Stimulated activated CD4-positive, alpha-beta T cell treated with anti-CD3 and anti-CD28 coated beads, Interleukin-2, amount 100 ng/mL, for 48 hours (primary cell): ENCODE measurements at places on chromosomes 6 and 20.

- no peak for DNase-seq
Observed at GRCh38 chr6:56594699-56595098, 48.0 kb downstream of the DST start.

DNA sequence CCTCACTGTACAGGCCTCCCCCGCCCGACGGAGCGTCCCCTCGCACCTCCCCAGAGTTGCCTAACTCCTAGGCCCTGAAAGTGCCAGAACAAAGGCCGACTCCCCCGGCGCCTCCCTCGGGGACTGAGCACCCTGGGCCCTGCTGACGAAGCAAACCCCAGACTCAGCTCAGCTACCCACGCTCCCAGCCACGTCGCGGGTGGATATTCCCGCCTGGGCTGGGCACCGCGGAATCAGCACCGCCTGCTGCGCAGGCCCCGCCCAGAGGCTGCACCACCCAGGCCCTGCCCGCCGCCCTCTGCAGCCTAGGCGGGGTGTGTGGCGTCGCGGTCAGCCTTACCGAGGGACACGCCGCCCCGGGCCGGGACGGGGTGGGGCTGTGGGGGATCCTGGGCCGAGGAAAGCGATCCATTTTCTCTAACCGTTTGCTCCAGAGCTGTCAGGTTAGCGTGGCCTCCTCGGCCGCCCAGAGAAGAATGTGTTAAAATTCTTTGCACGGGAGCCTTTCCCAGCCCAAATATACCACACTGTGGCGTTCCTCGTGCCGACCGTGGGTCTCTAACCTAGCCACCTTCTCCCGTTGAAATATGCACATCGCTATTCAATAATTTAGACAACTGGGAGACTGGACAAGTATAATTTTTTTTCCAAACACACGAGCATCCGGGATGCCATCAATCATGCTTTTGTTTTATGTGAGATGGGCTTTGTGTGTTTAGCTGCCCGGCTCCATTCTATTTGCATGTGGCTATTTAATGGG, 31.4 kb downstream of the TFAP2A start:
- no peak for DNase-seq

GRCh38 chr6:16575655-16576054, 185.6 kb downstream of the ATXN1 start:
- DNase-seq = no peak

DNA sequence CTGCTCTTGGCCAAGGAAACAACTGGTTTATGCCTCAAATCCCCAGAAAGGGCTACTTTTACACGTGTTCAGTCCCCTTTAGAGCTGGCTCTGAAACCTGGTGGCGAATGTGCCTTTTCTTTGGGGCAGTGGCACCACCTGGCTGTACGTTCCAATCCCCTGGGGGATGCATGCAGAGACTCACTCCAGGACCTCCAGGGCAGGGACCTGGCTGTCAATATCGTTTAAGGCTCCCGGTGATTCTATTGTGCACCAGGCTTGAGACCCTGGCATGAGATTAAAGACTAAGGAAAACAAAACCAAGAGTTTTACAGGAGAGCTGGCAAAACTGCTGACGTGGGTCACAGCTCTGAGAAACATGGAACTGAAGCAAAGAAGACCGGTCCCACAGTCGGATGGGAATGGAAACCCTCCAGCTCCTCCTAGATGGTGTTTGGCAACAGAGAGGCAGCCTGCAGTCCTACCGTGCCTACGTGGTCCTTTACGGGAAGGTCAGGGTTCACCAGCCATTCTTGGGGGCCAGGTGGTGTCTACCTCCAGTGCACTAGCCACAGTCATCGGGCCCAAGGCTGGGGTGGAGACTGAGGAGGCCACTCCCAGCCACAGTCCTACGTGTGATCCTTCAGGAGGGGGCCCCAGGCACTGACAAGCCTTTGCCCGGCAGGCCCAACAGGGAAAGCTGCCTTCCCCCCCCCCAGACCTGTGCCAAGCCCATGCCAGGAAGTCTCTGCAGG, 203.3 kb upstream of the CST7 start:
- DNase-seq = no peak

GRCh38 chr6:3612341-3613041, 139.0 kb downstream of the PXDC1 start:
- no peak for DNase-seq

DNA sequence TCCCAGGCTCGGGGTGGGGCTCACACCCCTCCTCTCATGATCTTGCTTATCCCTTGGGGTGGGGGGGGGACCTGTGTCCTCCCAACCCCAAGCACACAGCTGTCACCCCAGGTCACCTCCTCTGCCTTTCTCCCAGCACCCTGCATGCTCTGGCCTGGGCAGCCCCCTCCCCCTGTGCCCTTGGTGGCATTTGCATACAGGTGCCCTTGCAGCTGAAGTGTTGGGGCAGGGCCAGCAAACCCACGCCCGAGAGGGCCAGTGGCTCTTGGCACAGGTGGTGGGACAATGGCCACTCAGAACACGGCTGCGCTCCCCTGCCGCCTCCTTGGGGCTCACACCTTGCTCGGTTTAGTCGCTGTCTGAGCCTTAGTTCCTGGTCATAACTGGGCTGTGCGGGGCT, 11.3 kb upstream of the MYT1 start:
- no peak for DNase-seq

GRCh38 chr6:44074439-44074812, 52.8 kb downstream of the MRPL14 start:
- DNase-seq = peak; percentile 65

- DNase-seq = no peak
Observed at GRCh38 chr6:98142839-98143238, 691.5 kb upstream of the POU3F2 start.

GRCh38 chr20:35150846-35151579, 3.9 kb upstream of the EDEM2 start:
- DNase-seq = no peak

GRCh38 chr6:154543628-154544027, 33.1 kb upstream of the CNKSR3 start:
- no peak for DNase-seq

- no peak for DNase-seq
Observed at GRCh38 chr6:43698584-43699349, 11.2 kb upstream of the MRPS18A start.

- no peak for DNase-seq
Observed at GRCh38 chr6:43976706-43977403, 150.4 kb downstream of the MRPL14 start.

DNA sequence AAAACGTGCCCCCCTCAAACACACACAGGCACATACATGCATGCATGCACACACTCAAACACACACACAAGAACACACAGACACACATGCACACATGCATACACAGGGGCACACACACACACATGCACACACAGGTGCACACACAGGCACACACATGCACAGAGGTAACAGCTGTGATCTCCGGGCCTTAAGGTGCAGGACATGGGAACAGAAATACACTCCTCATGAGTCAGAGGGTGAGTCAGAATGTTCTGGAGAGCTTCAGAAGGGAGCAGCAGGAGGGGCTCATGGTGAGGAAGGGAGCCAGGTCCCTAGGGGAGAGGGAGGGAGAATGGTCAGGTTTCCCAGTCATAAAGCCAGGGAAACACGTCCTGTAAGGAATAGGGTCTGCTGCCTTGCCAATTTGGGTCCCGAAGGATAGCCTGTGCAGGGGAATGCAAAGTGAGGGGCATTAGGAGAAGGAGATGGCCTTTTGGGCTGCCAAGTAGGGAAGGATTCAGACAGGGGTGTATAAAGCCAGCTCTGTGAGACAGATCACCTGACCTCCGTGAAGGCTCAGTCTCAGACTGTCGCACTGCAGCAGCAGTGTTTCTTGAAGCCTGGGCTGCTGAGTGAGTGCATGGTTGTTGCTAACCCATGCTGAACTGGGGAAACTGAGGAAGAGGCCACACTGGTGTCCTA, 123.9 kb downstream of the MAFB start:
- no peak for DNase-seq

GRCh38 chr6:127582777-127583462, 5.9 kb downstream of the C6orf58 start:
- DNase-seq = no peak

DNA sequence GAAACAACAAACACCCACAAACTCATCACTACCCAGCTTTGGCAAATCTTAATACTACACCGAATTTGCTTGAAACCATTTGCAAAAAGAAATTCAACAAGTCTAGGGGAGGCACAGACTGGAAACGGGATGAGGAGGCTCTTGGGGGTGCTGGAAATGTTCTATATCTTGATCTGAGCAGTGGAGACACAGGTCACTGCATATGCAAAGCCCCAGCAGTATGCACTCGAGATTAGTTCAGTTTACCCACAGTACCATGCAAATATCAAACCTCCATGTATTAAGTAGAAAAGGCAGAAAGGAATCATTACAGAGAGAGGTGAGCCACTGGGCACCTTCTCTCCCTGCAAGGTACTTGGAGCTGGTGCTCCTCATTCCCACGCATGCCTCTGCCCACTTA, 75.9 kb downstream of the PREX1 start:
- no peak for DNase-seq

DNA sequence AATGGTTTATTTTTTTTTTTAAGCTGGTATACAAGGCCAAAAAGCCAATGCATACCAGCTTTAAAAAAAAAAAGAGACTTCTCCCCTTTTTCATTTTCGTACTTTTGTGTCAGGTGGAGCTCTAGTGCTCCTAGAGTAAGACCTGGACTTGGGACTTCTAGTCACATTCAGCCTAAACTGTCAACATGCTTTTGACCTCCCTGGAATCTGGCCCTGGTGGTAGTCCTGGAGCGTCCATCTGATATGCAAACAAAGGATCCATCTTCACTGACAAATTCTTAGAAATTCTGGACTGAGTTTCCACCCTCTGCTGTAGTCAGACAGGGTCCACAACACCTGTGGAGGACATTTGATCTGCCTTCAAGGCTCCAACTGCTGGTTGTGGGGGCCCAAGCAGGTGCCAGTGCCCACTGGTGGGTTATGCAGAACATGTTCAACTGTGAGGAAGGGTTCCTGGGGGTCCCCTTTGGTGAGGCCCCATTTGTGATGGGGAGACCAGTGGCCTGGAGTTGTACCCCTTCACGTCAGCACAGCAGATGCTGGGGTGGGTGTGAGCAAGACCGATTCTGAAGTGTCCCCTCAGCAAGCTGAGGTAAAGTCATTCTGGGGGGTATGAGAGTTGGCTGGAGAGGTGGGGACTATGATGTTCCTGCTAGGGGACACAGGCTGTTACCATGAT, 12.6 kb upstream of the PCMTD2 start:
- no peak for DNase-seq

DNA sequence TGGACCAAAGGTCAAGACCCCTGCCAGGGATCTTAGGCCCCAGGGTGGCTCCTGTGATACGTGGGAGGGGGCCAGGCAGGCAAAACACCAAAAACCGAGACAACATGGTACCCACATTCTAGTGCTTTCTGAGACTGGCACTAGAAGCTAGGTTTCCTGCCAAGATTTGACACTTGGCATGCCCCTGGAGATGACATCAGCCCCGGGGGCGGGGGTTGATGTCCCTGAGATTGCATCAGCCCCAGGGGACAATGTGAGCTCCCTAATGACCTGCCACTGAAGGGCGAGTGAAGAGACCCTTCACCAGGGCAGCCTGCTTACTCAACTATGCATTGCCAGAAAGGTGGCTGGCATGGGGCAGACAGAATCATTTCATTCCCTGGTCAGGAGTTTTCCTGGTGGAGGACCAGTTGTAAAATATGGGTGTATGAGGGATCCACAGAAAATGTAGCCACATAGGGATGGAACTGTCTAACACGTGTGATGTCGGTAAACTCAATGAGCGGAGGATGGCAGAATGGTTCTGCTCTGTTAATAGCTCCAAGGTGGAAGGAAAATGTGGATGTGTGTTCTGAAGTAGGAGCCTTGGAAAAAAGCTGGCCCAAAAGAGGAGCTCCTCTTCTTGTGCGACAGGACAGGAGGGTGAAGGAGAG, 219.7 kb downstream of the UNC5CL start:
- no peak for DNase-seq

- no peak for DNase-seq
Observed at GRCh38 chr6:33834401-33835392, 30.9 kb upstream of the MLN start.

GRCh38 chr6:16564436-16564835, 196.8 kb downstream of the ATXN1 start:
- DNase-seq = no peak

DNA sequence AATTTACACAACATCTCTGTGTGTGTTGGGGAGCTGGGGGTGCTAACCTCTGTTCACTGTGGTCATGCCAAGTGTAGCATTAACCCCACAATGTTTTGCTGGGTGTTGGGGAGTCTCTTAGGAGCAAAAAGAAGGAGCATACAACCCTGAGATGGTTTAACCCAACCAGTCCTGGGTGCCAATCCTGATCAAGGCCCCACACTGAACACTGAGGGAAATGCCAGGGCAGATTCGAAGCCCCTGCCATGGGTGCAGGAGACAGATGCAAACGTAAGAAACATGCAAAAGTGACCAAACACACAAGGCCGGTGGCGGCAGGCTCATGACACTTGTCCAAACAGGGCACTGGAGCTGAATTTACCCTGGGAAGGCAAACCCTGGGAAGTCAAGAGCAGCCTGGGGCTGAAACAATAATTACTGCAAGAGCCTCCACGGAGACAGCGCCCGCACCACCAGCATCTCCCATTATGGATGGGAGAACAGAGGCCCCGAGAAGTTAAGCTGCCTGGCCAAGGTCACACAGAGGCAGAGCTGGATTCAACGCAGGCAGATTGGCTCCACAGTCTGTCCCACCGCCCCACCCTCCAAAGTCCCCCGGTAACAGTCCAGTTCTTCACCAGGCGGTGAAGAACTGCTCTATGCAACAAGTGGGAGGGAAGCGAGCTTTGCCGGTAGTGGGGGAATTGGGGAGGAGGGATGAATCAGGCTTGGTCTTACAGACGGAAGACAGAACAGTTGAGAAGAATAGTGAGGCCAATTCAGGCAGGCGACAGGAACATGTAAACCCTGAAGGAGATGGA, 8.5 kb downstream of the ACSS1 start:
- no peak for DNase-seq

GRCh38 chr6:118660218-118660569, 8.8 kb upstream of the CEP85L start:
- DNase-seq = no peak

DNA sequence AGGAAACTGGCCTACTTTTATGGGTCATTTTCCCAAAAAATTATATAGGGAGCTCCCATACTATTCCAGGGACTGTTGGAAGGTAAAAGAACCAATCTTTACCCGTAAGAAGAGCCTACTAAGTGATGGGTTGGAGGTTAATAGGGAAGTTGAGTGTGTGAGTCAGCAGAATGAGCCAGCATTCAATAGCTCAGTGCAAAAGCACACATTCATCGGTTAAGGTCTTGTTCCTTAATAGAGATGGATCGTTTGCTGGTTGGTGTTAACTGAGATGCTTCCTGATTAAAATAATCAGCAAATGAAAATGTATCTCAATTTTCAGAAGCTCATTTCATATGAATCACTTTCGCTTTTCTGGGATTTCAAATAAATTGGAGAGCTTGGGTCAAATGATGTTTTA, 115.3 kb upstream of the MRPS10 start:
- DNase-seq = no peak

DNA sequence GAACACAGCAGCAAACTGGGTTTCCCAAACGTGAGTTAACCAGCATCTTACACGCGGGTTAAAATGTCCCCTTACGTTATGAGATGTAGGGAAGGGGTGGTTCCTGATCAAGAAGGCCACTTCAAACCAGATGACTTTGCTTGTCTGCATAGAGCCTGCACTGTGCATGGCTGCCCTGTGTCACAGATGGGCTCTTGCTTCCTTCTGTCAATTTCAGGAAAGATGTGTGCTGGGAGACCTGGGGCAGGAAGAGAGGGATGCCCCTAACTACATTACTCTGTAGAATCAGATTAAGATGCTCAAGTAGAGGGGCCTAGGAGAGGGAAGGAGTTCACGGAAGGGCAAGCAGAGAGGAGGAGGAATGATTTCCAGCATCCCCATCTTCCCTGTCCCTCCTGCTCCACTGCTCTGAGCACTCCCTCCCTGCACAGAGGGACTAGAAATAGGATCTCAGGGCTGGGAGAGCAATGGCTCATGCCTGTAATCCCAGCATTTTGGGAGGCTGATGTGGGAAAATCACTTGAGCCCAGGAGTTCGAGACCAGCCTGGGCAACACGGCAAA, 63.5 kb upstream of the ZMYND8 start:
- DNase-seq = no peak
